ENCODE measurements at places on chromosomes 3 and 15. TPM values are rescaled to one million over a fixed set of nuclear protein-coding genes. Genes with fewer than 3 reads are reported as not detected.

The ALG1L2 gene
- polyA plus RNA-seq = 2.4 TPM

The HYAL1 gene
- polyA plus RNA-seq = 3.1 TPM

The TMEM212 gene
- 4.7 TPM for polyA plus RNA-seq

The COL8A1 gene
- 3.0 TPM for polyA plus RNA-seq

The ADAMTS7 gene
- 25.5 TPM for polyA plus RNA-seq

The LIPH gene
- 2.1 TPM for polyA plus RNA-seq

The SAMMSON gene
- 0.28 TPM for polyA plus RNA-seq
